Stimulated activated CD4-positive, alpha-beta T cell treated with anti-CD3 and anti-CD28 coated beads, Interleukin-1b, Interleukin-23, amount 100 ng/mL, for 1 hour (primary cell): ENCODE measurements at places on chromosomes 1 and 21.

DNA sequence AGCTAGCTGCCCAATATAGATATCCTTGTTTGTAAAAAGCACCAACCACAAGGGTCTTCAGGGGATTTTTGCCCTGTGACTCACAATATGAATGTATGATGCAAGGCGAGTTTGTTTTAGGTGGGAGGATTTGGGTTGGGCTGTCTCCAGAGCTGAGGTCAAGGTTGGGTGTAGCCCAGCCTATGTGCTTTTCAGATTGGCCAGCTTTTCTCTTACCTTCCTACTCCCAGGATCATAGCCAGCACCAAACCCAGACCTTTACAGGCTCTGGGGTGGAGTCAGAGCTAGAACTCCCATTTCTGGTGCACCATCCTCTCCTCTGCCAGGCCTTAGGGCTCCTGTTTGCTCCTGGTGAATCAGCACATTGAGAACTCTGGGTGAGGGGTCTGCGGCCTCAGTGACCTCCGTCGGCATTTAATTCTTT, 55.6 kb upstream of the GCLM start:
- DNase-seq = no peak

DNA sequence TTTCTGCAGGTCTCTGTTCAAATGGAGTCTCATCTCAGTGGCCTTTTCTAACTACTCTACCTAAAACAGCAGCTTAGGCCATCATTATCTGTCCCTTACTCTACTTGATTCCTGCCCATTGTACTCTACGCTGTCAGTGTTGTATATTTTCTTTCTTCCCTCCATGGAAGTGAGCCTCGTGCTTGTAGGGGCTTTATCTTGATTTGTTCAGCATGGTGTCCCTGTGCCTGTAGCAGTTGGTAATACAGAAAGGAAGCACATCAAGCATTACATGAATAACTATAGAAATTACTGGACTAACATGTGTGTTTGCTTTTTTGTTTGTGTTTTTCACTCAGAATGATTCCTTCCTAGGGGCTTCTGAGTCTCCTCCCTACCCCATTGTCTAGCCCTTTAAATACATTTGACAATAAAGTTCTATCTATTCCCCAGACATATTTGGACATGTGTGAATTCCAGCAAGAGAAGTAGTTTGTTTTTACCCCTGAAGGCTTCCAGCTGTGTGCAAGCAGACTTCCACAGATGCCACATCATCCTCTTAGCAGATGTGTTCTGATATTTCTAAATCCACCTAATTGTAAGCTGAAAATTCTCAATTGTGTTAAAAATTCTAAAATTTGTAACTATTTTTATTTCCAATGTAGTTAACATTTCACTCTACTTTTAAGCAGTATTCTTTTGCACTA, 40.3 kb downstream of the PRMT2 start:
- no peak for DNase-seq

DNA sequence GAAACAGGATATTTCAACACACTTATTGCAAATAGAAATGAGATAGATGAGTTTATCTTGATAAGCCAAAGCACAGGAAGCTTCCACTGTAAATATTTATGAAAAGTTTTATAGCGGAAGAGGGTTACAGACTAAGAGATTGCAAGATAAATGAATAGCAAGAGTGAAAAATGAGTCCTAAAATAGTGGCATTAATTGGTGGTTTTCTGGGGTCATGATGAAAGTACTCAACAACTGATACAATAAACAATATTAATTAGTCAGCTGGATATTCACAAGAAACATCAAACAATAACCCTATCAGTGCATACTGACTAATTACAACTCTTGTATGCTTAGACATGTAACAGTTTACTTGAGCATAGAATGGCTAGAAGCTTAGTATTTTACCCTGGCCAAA, 154.8 kb upstream of the CHODL start:
- no peak for DNase-seq

DNA sequence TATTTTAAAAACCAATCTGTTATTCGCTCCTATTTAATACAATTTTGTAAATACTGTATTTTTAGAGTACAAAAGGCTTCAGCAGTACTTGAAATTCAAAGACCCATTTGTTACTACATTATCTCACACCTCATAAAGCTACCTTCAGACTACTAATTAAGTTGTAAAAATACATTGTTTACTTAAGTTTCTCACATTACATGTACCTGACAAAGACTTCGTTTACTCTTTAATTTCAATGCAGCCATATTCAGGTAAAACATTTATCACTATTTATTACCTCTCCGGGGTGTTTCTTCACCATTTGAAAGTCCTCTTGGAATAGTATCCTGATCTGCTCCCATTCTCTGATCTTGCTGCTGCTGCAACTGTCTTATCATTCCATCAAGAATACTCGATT, 55.2 kb downstream of the BRWD1 start:
- no peak for DNase-seq

DNA sequence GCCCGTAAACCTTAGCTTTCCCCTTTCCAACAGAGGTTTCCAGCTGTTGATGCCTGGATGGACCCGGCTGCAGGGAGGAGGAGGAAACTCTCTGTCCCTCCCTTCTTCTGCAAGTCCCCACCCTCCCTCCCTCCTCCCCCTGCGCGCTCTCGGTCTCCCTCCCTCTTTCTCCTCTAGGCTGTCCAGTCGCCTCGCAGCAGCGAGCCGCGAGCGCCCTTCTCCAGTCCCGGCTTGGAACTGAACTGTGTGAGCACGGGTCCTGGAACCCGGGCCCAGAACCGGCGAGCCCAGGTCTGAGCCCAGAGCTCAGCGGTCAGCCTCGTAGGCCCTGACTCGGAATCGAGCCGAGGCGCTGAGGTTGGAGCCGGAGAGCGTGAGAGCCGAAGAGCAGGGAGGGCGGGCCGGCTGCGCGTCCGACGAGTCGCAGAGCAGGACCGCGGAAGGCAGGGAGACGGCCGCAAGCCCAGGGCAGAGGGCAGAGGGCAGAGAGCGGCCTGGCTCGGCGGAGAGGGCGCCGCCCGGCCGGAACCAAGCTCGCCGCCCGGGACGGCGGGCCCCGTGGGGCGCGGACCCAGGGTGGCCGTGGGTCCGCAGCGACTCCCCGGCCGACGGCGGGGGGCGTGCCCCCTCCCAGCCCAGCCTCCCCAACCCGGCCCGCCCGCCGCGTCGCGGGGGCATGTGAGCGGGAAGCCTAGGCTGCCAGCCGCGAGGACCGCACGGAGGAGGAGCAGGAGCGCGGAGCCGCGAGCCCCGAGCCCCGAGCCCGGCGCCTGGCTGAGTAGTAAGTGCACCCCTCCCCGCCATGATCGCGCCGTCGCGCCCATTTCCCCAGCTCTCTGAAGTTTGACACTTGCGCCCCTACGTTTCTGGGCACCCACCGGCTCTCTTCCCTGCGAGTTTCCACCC, at the start of gene SOX13:
SOX13 (plus strand) TSS at position 185 of the 906 bp plus-strand sequence. CDS start 39,801 bp downstream, outside the sequence.
- DNase-seq = no peak

DNA sequence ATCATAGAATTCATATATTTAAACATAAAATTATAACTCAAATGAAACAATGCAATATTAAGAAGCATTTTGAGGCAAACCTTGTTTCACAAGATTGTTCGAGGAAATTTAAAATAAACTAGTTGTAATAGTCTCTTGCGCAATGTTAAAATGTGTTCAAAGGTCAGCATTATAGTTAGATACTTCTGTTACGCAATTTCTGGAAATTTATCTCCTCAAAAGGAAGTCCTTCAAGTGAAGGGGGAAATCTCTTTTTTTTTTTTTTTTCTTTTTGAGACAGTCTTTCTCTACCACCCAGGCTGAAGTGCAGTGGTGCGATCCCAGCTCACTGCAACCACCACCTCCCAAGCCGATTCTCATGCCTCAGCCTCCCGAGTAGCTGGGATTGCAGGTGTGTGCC, 52.1 kb downstream of the FMO4 start:
- DNase-seq = no peak

GRCh38 chr1:30778979-30779293, 21.4 kb upstream of the LAPTM5 start:
- DNase-seq = no peak

DNA sequence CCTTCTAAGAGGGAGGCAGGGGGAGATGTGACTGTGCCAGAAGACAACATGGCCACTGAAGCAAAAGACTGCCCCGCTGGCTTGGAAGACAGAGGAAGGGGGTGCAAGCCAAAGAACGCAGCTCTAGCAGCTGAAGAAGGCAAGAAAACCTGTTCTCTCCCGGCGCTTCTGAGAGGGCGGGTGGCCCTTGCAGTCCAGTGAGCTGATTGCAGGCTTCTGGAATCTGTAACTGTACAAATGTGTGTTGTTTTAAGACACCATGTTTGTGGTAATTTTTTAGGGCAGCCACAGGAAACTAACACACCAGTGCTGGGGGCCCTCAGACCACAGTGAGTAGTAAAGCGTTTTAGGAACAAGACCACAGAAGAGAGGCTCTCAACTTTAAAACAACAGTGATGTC, 47.0 kb downstream of the CD46 start:
- no peak for DNase-seq

- DNase-seq = no peak
Observed at GRCh38 chr1:153291514-153291913, 21.2 kb downstream of the PGLYRP3 start.

- DNase-seq = no peak
Observed at GRCh38 chr1:98865796-98866195, 138.9 kb downstream of the PLPPR5 start.

GRCh38 chr1:119374208-119374874, 5.8 kb downstream of the HAO2 start:
- no peak for DNase-seq

DNA sequence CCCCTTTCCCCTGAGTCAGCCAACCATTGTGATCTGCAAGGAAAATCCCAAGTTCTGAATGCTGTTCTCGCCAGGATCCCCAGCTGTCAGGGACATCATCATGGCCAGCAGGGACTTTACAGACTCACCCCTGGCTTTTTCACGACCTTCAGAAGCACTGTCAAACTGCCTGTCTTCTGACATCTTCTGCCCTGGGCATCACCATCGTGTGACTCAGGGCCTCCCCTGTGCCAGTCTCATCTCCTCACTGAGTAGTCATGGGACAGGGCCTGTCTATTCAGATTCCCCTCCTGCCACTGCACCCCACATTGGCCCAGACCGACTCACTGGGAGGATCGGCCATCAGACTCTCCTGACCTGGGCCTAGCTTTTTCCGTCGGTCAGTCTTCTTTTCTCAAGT, 72.5 kb upstream of the VAMP3 start:
- no peak for DNase-seq

DNA sequence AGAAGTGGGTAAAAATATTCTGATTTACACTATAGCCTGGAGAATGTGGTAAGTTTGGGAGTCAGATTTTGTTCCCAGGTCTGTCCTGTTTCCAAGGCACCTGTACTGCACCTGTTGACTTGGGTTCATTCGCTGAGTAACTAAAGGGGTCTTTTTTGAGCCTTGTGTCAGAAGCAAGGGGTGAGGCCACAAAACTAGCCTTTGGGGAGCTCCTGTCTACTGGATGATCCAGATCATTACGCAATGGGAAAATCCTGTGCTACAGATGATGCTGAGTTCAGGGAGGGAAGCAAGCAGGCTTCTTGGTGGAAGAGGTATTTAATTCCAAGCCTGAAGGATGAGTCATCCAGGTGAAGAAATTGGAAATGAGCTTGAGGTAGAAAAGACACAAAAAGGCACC, 424.0 kb downstream of the MATN1 start:
- DNase-seq = no peak

- no peak for DNase-seq
Observed at GRCh38 chr1:230632273-230632873, 9.9 kb upstream of the COG2 start.

- no peak for DNase-seq
Observed at GRCh38 chr1:55826381-55827080, 611.4 kb upstream of the USP24 start.
